ENCODE measurements at places on chromosomes 7 and 10. TPM values are rescaled to one million over a fixed set of nuclear protein-coding genes. Genes with fewer than 3 reads are reported as not detected.

Gene ZFAND2A
- 15.6 TPM for total RNA-seq

Gene PNPLA8
- total RNA-seq = 16.8 TPM

Gene GNGT1
- total RNA-seq = not detected

Gene BEND7
- 17.5 TPM for total RNA-seq

Gene KCP
- not detected for total RNA-seq

Gene CFAP58
- 0.26 TPM for total RNA-seq

Gene ATOH7
- not detected for total RNA-seq

Gene PHYH
- total RNA-seq = 22.1 TPM

Gene CH25H
- total RNA-seq = 2.0 TPM

All from body of pancreas (tissue), 4 donors.